SK-N-SH treated with all-trans-retinoic acid at 6 μM for 48 hours (cell line): ENCODE measurements at places on chromosomes 2 and 18.

DNA sequence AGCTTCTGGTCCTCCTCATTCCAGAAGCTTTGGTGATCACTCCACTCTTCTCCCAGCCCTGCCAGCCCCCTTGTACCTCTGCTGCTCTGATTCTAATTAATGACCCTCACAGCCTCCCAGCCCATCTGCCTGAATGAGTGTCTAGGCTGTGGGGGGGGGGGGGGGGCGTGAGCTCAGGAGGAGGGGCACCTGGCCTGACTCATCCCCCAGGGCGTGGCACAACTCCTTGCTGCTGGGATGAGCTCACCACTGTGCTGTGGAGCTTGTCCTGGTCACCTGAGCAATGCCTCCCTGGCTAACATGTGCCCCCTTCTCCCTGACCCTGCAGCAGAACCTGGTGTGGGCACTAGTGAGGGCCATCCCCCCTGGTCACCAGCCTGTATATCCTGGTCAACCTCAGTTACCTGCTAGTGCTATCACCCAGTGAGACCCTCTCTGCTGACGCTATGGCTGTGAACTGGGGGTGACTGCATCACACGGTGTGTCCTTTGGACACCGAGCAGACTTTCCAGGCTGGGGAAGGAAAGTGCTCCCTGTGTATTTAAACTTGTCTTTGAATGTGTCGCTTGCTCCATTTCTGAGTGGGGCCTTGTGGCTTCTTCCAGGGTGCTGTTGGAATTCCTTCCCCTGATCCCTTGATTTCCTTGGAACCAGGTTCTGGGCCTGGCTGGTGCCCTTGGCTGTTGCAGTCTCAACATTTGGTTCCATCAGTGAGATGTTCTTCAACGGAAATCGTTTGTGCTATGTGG lies 41.5 kb upstream of the PUM2 start:
- ATAC-seq: no peak

GRCh38 chr2:18998491-18998890 lies 359.9 kb downstream of the OSR1 start:
- no peak for ATAC-seq

DNA sequence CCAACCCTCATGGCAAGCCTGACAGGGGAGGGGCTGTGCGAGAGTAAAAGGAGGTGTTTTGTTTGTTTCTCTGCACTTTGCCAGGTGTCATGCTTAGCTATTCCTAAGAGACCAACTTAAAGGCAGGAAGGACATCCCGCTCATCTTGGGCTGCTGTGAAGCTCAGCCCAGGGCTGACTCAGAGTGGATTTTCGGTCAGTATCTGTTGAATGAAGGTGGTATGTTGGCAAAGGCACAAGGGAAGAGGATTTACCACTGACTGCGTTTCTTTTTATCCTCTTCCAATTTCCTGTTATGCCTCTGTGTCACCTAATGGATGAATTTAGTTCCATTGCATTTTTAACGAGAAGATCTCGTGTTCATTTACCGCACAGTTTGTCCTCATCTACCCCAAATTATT lies 18.9 kb downstream of the TRPM8 start:
- ATAC-seq: no peak

DNA sequence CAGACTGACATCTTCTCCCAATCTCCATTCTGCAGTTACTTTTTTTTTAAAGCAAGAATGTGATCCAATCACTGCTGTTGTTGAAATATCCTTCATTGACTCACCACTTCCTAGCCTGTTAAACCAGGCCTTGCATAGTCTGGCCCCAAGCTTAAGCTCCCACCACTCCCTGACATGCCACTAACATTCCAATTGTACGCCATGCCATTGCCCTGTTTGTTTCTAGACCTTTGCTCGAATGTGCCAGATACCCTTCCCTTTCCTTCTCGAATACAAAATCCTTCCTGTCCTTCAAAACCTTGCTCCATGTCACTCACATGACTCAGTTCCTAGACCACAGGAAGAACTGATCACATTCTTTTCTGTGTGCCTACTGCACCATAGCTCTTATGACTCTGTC lies 224.2 kb downstream of the CYRIA start:
- no peak for ATAC-seq

DNA sequence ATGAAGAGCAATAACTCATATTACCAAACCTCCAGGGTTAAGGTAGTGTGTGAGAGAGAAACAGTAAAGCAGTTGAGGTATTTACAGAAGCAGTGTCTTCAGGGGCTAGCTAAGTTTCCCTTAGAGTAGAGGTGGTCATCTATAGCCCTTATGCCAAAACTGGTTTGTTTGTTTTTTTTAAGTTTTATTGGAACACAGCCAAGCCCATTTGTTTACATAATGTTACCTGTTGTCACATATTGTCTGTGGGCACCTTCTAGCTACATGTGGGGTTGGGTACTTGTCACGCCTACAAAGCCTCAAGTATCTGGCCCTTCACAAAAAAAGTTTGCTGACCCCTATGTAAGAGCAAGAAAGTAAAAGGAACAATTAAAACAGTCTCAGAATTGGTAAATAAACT lies 39.4 kb downstream of the ACTR2 start:
- ATAC-seq: no peak

GRCh38 chr18:57771193-57771592 lies 31.9 kb downstream of the ATP8B1 start:
- ATAC-seq: no peak

GRCh38 chr2:52810460-52810859 lies 957.1 kb upstream of the CHAC2 start:
- no peak for ATAC-seq

- peak; percentile 45 for ATAC-seq
Measured at GRCh38 chr2:237222178-237222577, 136.5 kb downstream of the COPS8 start.
